ENCODE measurements at places on chromosomes 5 and 9. TPM values are rescaled to one million over a fixed set of nuclear protein-coding genes. Genes with fewer than 3 reads are reported as not detected.

The RNF180 gene
- 1.2 TPM for total RNA-seq

The TICAM2 gene
- total RNA-seq, result 4.5 TPM

The TGFBR1 gene
- total RNA-seq, result 10.7 TPM

The SLC6A19 gene
- not detected for total RNA-seq

The ADRA1B gene
- total RNA-seq, result 2.4 TPM

The CDO1 gene
- 19.0 TPM for total RNA-seq

The QRFP gene
- total RNA-seq, result not detected

The C5orf34 gene
- total RNA-seq, result 7.6 TPM

The ZFP37 gene
- 1.5 TPM for total RNA-seq

The MCTP1 gene
- total RNA-seq, result 5.9 TPM

The SLC34A3 gene
- not detected for total RNA-seq

The DRD1 gene
- total RNA-seq, result not detected

The SVEP1 gene
- 5.5 TPM for total RNA-seq

The ZNF622 gene
- total RNA-seq, result 27.5 TPM

The MARCHF11 gene
- not detected for total RNA-seq

The LTC4S gene
- total RNA-seq, result 1.6 TPM

The PDLIM4 gene
- total RNA-seq, result 59.6 TPM

The KCNMB1 gene
- not detected for total RNA-seq

The C1QTNF3 gene
- 0.34 TPM for total RNA-seq
